ENCODE measurements at places on chromosomes 13 and 19.

DNA sequence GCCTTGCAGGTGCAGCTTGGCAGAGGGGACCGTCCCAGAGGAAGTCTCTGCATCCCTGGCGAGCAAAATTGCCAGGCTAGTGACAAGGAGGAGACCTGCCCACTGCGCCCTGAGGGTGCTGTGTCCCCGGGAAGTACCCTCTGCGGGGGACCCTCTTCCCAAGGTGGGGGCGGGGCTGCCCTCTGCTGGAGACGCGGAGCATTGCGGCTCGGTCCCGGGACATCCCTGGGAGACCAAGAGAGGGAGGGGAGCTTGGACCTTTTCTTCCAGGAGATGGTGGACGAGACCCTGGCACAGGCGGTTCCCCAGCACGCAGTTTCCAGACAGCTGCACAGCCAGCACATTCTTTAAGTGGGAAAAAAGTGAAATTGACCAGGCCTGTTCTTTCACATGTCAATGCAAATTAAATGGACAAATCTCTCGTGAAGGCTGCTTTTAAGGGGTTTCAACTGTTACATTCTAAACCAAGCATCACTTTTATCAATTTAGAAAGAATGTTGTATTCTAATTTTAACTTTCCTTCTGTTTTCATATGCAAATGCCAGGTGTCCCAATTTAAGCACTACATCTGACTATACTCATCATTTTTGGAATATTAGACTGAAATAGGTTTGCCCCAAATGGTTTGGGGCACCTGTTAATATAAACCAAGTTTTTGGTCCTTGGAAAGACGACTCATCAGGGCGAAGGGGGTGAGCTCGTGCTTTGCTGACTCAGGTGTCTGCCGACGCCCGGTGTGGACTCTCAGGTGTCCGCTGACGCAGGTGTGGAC, 60.7 kb downstream of the MCF2L start:
- no peak for DNase-seq

DNA sequence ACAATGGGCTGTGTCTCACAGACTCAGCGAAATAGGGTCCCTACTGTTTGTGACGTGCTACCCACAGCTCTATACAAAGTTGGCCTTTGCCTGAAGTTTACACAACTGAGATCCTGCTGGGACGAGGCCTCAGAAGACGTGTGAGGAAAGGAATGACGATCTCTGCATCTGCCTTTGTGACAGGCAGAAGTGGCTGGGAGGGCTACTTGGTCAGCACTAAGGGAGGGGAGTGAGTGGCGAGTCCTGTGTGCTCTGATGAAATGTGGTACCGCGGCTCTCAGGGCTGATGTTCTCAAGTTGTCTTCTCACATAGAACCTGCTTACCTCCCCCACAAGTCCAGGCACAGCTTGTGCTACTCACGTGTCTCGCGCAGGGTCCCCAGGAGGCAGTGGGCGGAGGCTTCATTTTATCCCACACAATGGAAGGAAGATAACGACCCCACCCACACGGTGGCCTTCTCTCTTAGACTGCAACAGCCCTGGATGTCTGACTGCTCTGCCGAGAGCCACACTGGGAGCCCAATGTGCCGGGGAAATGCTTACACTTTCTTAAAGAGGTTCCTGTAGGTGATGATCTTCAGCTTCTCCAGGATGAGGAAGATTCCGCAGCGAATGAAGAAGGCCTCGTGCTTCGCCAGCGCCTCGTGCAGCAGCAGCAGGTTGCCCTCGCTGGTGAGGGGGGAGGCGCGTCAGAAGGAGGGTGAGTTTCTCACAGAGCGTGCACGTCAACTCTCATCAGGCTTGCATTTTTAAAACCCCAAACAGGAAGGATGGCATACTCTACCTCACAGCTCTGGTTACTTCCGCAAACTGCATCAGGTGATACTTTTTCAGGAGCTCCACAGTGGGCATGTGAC, 21.2 kb downstream of the PROZ start:
- no peak for DNase-seq

DNA sequence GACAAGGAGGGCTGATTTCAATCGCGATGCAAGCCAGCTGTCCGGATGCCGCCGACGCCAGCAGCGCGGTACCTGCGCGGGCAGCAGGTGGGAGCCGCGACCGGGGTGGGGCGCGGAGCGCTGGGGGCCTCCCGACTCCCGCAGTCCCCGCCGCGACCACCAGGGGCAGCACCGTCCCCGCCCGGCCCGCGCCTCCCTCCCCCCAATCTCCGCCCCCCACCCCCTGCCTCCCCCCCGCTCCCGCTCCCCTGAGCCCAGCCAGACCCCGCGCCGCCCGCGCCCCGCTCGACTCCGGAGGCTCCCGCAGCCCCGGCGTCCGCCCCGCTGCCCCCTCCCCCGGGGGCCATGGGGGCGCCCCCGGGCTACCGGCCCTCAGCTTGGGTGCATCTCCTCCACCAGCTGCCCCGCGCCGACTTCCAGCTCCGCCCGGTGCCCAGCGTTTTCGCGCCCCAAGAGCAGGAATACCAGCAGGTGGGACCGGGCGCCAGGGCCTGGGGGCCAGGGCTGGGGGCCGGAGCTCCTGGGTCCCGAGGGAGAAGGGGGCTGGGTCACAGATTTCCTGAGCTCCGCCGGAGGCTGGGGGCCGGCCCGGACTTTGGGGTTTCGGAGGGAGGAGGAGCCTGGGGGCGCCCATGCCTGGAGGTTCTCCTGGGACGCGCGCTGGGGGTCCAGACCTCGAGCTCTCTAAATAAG, at the start of gene TTYH1:
TTYH1 (plus strand) TSS at position 257 of the 693 bp plus-strand sequence; CDS start at position 346, 89 bp downstream.
- no peak for DNase-seq

GRCh38 chr19:41882568-41883462, at the start of gene ARHGEF1:
TSS of gene ARHGEF1 (plus strand) at chr19:41883184. CDS start at chr19:41888083, 4,899 bp downstream.
- no peak for DNase-seq

GRCh38 chr19:36136964-36137686, 2.7 kb upstream of the CAPNS1 start:
- peak; percentile 95 for DNase-seq

Measured in NCI-H226 (cell line).